ENCODE measurements at places on chromosomes 13 and 19.

DNA sequence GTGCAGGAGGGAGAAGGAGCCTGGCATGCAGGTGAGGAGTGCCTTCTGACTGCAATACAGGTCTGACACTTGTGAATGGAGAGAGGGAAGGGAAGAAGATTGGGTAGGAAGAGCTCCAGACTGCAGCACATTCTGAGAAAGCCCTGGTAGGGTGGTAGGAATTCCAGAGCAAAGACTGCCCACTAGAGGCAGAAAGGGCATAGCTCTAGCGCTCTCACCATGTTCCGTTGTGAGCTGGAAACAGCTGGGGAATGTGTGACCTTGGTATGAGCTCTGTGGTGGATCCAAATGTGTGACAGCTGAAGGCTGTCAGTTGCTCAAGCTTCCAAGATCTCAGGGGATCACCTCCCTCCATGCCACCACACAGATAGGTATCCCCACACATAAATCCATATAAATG, 2.9 kb upstream of the MTUS2 start:
- DNase-seq: no peak

DNA sequence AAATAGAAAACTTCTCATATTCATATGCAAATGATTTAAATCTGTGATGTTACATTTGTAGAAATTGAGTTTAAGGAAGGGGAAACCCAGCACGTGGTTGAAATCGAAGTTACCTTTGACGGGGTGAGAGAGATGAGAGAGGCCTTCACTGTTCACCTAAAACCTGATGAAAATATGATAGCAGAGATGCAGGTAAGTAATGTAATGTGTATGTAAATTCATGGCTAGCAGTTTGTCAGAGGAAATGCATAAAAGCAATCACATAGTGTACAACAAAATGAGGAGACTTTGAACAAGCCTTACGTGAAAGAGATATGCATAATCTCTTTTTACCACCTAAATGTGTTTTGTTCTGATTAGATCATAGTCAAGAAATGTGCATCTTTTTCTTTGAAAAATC, 134.6 kb downstream of the STOML3 start:
- DNase-seq: no peak

DNA sequence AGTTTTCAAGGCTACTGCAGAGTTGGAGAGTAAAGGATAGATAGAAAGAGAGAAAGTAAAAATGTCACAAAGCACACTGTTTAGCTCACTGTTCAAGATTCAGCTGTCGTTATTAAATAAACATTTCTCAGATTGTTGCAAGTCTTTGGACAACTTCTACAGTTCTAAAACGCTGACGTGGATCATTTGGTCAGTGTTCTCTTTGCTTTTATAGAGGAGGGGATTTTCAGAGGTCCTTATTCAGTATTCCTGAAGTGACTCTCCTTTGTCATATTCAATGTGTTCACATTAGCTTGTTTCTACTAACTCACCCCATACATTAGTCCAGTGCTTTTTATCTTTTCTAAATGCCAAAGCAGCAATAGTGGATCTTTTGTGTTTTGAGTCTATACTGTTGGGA, 154.7 kb upstream of the ARGLU1 start:
- no peak for DNase-seq

DNA sequence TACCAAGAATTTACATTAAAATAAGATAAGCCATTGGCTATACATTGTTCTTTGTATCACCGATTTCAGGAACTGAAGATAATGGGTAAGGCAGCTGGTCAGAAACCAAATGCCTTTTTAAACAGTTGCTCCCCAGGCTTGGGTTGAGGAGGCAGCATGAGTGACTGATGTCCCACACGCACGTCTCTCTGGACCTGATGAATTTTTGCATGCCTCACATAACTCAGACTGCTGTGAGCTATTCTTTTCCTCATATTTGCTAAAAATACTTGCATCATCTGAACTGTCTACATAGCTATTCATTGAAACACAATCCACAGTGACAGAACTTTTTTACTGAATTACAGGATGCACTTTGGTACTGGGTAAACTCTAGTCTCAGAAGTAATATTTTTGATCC, 123.6 kb upstream of the MAB21L1 start:
- DNase-seq: no peak

DNA sequence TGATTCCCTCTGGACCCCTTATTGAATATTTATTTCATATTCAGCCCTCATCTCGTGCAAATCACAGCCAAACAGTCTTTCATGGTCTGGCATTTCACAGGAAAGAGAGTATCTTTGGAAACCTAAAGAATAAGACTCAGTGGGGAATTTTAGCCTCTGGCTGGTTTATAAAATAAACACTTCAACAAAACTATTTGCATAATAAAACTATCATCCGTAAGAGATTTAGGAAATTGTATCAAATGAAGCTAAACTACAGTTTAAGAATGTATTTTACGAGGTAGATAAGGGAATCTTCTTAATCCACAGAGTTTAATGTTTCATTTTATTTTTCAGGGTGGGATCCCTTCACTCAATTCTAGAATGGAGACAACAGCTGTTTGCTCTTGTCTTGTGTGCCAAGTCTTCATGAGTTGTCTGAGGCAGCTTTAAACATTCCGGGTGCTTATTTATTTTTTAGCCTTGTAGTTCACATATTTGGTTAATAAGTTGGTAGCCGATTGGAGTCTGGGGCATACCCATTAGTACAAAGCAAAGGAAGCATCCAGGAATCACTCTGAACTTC, 634.4 kb upstream of the KLF12 start:
- no peak for DNase-seq

- DNase-seq: no peak
Observed at GRCh38 chr19:39427707-39428106, 8.0 kb downstream of the RPS16 start.

GRCh38 chr19:58543826-58544590, at the start of gene TRIM28:
Gene TRIM28, plus strand, starts transcription at chr19:58544064. Its CDS starts 694 bp downstream, at chr19:58544758.
- DNase-seq: peak; percentile 100

- DNase-seq: no peak
Observed at GRCh38 chr19:21434967-21435544, 38.1 kb downstream of the ZNF493 start.

DNA sequence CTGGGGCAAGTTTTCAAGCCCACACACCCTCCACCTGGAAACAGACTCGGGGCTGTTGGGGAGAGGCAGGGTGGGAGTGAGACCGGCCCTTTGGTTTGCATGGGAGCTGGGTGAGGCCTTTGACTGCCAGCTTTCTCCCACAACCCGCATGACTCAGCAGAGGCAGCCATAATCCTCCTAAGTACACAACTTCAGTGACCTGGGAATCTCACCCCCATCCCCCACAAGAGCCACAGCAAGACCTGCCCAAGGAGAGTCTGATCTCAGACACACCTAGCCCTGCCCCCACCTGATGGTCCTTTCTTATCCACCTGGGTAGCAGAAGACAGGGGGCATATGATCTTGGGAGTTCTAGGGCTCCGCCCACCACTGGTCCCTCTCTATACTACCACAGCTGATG, 1615.4 kb downstream of the EFNB2 start:
- DNase-seq: no peak

All from GM13977 (cell line).